ENCODE measurements at places on chromosomes 1 and 21.

GRCh38 chr1:234961456-234962339 is 166.9 kb downstream of the TOMM20 start:
- no peak for DNase-seq

DNA sequence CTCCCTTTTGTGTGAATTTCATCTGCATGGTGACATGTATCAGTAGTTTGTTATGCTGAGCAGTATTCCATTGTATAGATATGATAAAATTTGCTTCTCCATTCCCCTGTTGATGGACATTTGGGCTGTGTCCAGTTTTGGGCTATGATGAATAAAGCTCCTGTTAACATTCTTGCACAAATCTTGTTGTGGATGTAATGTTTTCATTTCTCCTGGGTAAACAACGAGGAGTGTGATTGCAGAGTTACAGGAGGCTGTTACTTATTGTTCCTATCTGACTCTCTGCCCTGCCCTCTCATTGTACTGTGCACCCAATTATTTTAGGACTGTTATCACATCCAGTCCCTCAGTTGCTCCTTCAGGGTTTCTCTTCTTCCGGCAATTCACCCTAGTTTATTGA is 24.2 kb downstream of the MAPKAPK2 start:
- DNase-seq: no peak

DNA sequence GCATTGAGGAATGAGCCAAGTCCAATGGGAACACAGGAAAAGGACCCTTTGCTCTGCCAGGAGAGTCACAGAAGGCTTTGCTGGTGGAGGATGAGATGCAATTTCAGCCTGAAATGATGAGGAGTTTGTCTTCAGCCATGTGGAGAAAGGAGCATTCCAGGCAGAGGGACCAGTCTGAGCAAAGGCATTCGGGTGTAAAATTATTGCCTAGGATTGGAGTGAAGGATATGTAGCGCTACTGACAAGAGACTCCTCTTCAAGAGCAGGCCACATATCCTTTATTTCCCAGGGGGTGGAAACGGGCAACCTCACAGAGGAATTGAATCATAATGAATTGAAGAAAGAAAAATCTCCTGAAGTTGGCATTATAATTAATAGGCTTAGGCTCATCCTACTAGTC is 1.1 kb upstream of the CSF1 start:
- no peak for DNase-seq

DNA sequence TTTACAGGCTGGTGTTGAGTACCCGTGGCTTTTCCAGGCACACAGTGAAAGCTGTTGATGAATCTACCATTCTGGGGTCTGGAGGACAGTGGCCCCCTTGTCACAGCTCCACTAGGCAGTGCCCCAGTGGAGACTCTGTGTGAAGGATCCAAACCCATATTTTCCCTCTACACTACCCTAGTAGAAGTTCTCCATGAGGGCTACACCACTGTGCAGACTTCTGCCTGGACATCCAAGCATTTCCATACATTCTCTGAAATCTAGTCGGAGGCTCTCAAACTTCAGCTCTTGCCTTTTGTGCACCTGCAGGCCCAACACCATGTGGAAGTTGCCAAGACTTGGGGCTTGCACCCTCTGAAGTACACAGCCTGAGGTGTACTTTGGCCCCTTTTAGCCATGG is 227.8 kb downstream of the BACH1 start:
- DNase-seq: no peak
